ENCODE measurements at places on chromosomes 3 and 15. TPM values are rescaled to one million over a fixed set of nuclear protein-coding genes. Genes with fewer than 3 reads are reported as not detected.

KNL1 gene
- total RNA-seq, result 9.6 TPM

- no peak for DNase-seq
- no peaks in the 10 kb centered on the region for H3K36me3 ChIP-seq
- no peaks in the 10 kb centered on the region for H3K27me3 ChIP-seq
- no peak overlapping the region for H3K4me3 ChIP-seq
Observed at GRCh38 chr3:104873331-104873730, 493.4 kb upstream of the ALCAM start.

GRCh38 chr3:132593947-132594323 lies 3.1 kb upstream of the ACKR4 start:
- H3K4me3 ChIP-seq, result no peak overlapping the region
- H3K4me1 ChIP-seq, result peaks cover 7% of the 10 kb centered on the region
- no peak overlapping the region for H3K27ac ChIP-seq
- no peaks in the 10 kb centered on the region for H3K36me3 ChIP-seq

- no peak overlapping the region for H3K4me3 ChIP-seq
- peak overlapping the region; percentile 63 for H3K27ac ChIP-seq
- H3K27me3 ChIP-seq, result no peaks in the 10 kb centered on the region
- no peaks in the 10 kb centered on the region for H3K4me1 ChIP-seq
- H3K36me3 ChIP-seq, result no peaks in the 10 kb centered on the region
Observed at GRCh38 chr15:64247906-64248541, 85.2 kb upstream of the PPIB start.

GRCh38 chr15:48394970-48395369 lies 63.7 kb downstream of the DUT start:
- no peak overlapping the region for H3K27ac ChIP-seq
- H3K36me3 ChIP-seq, result no peaks in the 10 kb centered on the region
- no peak for DNase-seq
- no peak overlapping the region for H3K4me3 ChIP-seq
- H3K27me3 ChIP-seq, result no peaks in the 10 kb centered on the region

POMGNT2 gene
- 9.2 TPM for total RNA-seq

- no peaks in the 10 kb centered on the region for H3K4me1 ChIP-seq
- DNase-seq, result no peak
- H3K27ac ChIP-seq, result no peak overlapping the region
- no peaks in the 10 kb centered on the region for H3K27me3 ChIP-seq
Observed at GRCh38 chr3:48215466-48215865, 7.8 kb upstream of the CAMP start.

CTXN2 gene
- total RNA-seq, result not detected

GRCh38 chr15:70492240-70493177 lies 270.8 kb downstream of the UACA start:
- no peaks in the 10 kb centered on the region for H3K27me3 ChIP-seq
- H3K27ac ChIP-seq, result no peak overlapping the region
- no peaks in the 10 kb centered on the region for H3K36me3 ChIP-seq
- no peak overlapping the region for H3K4me3 ChIP-seq
- peaks cover 4% of the 10 kb centered on the region for H3K4me1 ChIP-seq
- no peak for DNase-seq

PDZRN3 gene
- 2.0 TPM for total RNA-seq

DNA sequence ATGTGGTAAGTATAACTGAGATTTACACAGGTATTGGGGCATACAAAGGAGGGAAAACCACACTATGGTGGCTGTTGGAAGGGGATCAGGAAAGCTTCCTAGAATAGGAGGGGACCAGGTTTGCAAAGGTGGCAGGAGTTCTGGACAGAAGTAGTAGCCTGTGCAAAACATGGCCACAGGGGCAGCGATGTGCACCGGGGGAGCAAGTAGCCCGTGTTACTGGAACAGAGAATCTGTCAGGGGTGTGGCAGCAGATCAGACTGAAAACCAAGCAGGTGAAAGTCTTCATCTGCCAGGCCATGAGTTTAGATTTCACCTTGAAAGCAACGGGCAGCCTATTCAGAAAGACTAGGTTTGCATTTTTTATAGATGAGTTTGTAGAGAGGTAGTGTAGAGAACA lies 182.3 kb upstream of the LPP start:
- DNase-seq, result no peak
- H3K36me3 ChIP-seq, result no peaks in the 10 kb centered on the region
- H3K4me3 ChIP-seq, result no peak overlapping the region
- H3K4me1 ChIP-seq, result no peaks in the 10 kb centered on the region
- no peaks in the 10 kb centered on the region for H3K27me3 ChIP-seq
